ENCODE measurements at places on chromosomes 7 and 10.
A peak's percentile ranks its signal among the peaks of the same experiment; 100 is the strongest.

DNA sequence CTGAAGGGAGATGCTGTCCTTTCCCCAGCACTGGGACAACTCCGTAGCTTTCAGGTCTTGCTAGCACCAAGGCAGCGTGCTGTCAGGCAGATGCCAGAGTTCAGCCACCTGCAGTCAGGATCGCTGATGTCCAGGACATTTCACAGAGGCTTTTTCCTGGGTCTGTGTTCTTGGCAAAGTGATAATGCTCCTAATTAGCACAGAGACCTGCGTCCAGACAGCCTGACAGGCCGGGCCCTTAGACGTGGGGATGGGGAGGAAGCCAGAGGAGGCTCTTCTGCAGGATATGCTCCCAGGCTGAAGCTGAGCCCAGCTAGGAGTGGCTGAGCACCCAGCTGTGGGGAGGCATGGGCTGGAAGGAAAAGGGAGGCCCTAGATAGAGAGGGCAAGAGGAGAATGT lies 82.5 kb upstream of the TBX20 start:
- DNase-seq: peak; percentile 58

DNA sequence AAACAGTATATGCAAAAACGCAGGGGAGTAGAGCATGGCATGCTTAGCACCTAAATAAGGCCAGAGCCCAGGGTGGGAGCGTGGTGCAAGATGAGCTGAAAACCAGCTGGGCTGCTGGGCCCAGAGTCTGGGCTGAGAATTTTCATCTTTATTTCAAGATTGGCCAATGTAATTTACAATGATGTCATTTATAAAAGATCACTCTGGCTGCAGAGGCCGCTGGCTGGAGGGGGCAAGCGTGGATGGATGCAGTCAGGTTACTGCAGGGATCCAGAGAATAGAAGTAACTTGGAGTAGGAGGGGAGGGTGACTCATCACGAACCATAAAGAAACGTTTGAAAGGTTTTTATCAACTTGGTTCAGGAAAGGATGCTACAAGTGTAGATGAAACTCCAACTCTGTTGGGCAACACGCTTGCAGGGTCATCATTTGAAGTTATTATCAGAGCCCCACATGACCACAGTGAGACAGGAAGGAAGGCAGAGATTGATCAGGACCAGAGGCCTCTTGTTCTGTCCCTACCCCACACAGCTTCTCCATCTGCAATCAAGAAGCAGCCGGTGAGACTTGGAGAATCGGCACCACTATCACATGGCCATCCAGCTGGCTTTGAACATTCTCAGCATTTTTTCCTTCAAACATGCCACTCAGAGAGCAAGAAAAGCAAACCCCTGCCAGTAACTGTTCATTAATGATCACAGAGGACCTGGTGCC lies 49.2 kb downstream of the ODAD2 start:
- no peak for DNase-seq

DNA sequence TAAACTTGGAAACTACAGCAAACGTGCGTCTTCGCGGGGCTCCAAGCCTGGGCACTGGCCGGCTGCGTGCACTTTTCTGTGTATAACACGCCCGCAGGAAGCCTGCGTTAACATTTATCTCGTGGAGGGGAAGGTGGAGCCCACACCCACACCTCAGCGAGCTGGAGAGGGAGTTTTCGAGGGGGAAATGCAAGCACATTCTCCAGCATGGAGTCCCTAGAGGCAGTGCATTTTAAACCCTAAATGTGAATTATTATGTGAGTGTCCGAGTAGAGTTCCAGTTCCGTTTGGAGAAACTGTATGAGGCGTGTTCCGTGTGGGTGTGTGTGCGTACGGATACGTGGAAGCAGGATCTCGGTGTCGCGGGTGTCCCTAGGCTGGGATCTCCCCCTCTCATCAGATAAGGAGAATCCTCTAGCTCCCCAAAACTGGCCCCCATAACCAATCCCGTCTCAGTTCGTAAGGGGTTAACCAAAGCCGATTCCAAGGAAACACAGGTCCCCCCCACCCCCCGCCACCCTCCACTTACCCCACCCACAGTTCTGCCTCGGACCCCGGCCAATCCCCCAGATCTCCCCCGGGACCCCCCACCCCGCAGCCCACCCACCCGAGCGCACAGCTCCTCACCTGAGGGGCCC lies 403 bp downstream of the CDK6 start:
- DNase-seq: no peak

DNA sequence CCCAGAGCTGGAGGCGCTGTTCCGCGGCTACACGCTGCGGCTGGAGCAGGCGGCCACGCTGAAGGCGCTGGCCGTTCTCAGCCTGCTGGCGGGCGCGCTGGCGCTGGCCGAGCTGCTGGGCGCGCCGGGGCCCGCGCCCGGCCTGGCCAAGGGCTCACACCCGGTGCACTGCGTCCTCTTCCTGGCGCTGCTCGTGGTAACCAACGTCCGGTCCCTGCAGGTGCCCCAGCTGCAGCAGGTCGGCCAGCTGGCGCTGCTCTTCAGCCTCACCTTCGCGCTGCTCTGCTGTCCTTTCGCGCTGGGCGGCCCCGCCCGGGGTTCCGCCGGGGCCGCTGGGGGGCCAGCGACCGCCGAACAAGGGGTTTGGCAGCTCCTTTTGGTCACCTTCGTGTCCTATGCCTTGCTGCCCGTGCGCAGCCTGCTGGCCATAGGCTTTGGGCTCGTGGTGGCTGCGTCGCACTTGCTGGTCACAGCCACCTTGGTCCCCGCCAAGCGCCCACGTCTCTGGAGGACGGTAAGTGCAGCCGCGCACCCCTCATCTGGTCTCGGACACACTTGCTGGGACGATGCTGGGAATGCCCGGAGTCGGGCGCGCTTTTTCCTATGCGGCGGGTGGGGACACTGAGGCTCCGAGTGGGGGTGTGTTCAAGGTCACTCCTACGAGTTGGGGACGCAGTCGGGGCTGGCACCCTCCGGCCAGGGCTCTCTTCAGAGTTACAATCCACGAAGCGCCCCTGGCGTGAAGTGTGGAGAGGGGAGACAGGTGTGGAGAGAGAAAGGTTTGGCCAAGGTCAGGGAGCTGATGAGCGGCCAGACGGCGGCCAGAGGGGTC lies 717 bp downstream of the ADCY1 start:
- DNase-seq: peak; percentile 51

- no peak for DNase-seq
These were observed 2.4 kb upstream of the C7orf33 start for GRCh38 chr7:148588168-148588567.

- no peak for DNase-seq
These were observed 483.8 kb downstream of the TFEC start for GRCh38 chr7:115546790-115547189.

- no peak for DNase-seq
These were observed 82.5 kb downstream of the ABLIM1 start for GRCh38 chr10:114575417-114576131.

GRCh38 chr10:75462865-75463264 lies 31.4 kb downstream of the LRMDA start:
- no peak for DNase-seq

DNA sequence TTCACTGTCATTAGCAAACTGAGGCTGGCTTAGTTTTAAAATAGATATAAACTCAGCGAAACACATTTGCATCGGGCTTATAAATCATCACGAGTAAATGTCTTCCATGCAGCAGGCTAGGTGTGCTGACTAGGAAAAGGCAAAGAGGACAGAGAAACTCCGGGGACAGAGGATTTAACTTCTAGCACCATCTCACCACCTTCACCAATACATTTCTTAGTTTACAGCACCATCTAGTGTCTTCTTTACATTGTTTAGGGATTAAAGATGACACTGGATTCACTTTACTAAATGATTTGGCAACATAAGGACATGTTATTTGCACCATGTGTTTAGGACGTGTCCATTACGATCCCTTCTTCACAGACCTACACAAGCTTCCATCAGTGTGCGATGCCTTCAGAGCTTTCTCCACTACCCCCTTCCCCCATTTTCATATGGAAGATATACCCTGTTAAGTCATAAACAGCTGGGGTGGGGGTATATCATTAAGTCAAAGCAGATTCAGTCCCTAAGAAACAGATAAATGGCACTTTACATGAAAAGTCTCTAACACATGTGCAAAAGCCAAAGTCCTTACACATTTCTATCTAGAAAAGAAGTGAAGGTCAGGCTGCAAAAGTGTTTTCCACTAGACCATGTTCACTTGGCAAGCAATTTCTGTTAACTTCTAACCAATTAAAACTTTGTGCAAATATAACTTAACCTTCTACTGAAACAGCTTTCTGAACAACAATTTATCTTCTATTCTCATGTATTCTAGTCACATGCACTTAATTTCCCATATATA lies 103.3 kb downstream of the GRB10 start:
- no peak for DNase-seq

- DNase-seq: peak; percentile 47
These were observed 1.8 kb downstream of the RP9 start for GRCh38 chr7:33107136-33108066.

DNA sequence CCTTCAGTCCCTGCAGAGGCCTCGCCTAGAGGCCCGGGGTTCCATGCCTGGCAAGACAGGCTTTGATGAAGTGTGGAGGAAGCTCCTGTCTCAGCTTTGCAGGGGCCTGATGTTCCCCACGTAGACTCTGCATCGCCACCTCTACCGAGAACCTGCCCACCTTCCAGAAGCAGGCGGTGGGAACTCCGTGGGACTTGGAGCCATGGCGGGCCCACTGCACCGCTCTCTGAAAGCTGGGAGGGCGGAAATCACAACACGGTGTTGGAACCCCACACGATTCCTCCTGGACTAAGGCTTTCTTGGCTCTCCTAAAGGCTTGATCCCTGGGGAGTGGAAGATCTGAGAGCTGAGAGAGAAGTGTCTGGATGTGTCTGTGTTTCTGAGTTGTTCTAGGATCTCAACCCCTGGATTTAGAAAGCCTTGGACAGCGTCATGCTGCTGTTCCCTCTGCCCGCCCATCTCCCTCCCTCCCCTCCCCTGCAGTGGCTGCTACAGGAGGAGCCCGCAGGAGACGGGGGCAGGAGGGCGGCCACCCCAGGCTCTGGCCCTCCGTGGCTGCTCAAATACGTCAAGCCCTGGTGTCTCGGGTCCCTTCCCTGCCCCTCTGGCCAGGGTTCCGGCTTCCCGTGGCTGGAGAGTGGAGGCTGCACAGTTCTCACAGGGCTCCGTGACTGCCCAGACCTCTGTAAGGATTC lies 79.7 kb downstream of the VIPR2 start:
- DNase-seq: no peak

DNA sequence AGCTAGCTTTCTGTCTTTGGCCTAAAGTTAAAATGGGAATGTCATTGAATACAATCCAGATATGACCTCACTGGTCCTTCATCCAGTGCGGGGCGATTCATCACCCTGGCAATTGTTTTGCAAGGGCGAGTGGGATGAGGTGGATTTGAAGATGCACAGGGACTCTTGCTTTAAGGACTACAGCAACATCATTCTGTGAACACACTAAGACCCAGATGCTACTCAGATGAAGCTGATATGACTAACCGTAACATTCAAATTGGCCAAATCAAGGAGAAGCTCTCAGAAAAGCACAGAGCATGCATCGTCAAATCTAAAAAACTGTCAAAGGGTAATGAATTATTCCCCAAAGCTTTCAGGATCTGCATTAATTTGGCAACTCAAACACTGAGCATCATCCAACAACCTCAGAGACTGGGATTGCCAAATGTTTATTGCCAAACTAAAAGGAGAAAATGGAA lies 12.8 kb downstream of the CPA1 start:
- DNase-seq: no peak

- DNase-seq: no peak
These were observed 191.2 kb downstream of the DYNC1I1 start for GRCh38 chr7:95963446-95963990.

DNA sequence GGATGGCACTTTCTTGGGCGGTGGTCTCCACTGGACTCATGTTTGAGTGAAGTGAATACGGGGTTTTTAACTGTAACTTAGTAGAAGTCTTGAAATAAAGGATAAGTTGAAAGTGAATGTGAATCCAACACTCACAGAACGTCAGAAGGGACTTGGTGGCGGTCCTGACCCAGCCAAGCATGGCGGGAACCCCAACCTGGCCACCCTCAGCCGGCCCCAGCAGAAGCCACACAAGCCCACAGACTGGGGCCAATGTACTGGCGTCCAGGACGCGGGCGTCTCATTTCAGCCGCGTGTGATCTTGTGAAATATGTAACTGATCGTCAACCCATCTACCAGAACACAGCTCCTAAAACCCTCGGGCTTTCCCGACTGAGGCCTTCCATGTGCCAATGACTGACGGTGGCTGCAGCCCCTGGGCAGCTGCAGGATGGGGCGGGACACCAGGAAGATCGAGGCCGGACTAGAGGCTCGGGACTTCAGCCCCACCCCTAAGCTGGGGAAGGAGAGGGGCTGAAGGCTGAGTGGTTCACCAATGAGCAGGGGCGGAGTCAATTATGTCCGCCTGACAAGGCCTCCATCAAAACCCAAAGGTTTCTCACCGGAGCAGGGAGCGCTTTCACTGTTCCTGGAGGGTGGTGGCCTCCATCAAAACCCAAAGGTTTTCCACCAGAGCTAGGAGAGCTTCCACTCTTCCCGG lies 161.5 kb downstream of the MAD1L1 start:
- DNase-seq: no peak

GRCh38 chr7:43825391-43825808 lies 43.9 kb downstream of the MRPS24 start:
- no peak for DNase-seq

DNA sequence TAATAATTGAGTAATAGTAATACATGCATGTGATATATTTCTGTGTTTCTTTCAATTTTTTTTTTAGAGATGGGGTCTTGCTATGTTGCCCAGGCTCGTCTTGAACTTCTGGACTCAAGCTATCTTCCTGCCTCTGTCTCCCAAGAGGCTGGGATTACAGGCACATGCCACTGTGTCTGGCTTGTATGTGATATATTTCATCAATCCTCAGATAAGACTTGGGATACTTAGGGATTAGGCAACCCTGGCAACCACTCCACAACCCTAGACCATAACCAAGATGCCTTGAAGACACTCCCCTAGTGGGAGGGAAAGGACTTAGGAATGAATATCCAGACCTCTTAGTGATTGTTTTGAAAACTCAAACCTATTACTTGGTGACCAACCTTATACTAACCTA lies 154.8 kb downstream of the CCDC3 start:
- peak; percentile 10 for DNase-seq

GRCh38 chr10:93154531-93154930 lies 80.8 kb downstream of the CYP26A1 start:
- no peak for DNase-seq

DNA sequence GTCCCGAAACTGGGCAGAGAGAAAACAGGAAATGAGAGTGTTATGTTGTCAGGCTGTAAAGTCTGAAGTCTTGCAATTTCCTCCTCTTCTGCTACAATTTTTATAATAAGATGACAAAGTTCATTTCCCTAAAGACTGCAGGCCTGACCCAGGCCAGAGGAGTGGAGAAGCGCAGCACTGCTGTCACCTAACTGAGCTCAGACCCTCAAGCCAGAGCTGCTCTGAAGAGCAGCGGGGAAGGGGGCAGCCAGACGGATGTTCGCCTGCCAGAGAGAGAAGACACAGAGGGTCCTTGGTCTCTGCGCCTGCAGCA lies 12.6 kb upstream of the AOAH start:
- no peak for DNase-seq

GRCh38 chr10:89785095-89785494 lies 83.7 kb downstream of the KIF20B start:
- no peak for DNase-seq
